M059J (cell line): ENCODE measurements at places on chromosomes 3 and 15.

DNA sequence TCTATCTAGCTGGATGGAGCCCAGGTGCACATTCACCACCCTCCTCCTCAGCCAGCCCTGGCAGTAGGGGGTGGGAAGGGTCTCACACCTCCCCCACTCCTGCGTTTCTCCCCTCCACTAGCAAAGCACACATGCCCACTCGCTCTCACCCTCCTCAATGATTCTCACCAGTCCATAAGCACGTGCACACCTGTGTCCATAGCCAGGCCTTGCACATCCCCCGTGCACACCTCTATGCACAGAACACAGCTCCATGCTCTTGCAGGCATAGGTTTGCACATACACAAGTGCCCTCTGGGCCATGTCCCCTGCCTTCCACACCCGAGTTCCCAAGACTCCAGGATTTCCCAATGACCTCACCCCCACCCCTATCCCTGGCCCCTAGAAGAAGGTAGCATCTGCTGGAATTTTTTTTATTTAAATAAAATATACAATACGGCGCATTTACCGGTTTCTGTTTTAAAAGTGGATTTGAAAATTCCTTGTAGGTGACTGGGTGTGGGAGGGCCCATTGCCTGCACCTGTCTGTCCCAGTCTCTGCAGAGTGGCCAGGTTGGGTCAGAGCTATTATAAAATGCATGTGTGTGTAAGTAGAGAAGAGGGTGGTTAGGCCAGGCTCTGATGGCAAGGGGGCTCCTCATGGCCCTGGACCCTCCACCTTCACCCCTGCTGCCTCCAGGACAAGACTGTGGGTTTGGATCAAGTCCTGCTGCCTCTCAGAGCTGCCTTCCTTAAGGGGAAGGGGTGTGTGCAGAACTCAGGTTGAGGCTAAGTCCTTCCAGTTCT lies 49.1 kb downstream of the HCN4 start:
- no peak for DNase-seq

DNA sequence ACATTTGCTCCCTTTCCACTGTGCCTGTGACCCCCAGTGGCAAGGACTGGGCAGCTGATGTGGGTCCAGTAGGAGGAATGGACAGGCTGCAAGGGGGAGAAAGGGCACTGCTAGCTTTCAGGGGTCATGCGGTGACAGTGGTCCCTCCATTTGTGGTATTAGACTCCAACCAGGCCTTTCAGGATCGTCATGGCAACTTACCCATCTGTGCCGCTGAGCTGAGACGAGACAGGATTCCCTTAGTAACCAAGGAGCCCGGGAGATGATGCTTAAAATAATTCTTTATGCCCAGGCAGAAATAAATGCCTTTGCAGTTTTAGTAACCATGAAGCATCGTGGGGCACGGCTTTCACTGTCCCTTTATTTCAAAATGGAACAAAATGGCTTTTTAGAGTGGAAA lies 15.9 kb upstream of the MRPL3 start:
- DNase-seq = no peak

DNA sequence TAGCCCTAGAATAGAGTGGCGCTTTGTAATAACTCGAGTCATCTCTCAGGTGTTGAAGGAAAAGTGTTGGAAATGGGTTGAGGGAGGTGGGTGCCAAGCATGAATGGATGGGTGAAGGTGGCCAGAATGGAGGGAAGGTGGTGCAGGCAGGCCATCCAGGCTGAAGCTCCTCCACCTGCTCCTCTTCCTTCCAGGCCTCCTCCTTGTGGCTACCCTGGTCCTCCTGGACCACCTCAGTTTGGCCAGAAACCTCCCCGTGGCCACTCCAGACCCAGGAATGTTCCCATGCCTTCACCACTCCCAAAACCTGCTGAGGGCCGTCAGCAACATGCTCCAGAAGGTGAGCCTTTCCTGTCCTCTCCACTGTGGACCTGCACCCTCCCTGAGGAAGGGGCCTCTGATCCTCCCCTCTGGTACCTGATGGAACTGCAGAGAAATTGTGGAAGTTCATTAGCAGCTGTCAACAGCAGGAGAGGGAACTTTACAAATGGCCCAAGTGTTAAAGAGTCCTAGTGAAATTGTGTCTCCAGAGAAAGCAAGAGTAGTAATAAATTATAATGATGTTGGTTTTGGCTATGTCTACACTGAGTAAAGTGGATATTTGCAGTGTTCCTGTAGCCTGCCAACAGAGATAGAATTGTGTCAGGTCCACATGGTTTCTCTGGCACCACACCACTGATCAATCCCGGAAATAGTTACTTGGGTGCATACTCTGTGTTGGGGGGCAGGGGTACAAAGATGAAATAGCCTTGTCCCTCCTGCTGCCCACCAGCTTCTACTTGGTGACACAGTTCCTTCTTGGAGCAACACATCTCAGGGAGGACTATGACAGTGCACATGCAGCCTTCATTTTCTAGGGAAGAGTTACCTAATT lies 1.6 kb downstream of the IL12A start:
- DNase-seq = no peak

GRCh38 chr15:70932397-70932796 lies 39.8 kb downstream of the LRRC49 start:
- no peak for DNase-seq

- peak; percentile 23 for DNase-seq
Observed at GRCh38 chr3:185199206-185199605, 46.3 kb upstream of the C3orf70 start.

DNA sequence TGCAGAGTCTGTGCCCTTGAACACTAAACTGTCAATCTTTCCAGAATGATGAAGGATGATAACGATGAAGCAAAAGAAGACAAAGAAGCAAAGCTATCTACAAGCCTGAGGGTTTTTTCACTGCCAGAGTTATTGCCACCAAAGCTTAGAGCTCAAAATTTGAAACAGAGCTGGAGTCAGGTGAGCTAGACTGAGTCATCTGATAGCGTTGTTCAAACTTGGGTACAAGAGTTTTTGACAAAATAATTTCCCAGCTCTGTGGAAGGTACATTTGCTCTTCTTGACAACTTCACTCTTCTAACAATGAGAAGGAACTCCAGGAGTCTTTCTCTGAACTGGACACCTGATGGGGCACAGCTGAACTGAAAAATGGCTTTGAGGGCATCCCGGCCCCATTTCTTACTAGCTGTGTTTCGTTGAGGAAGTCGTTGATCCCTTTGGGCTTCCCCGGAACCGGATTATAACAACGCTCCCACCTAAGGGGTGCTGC lies 715 bp downstream of the MCCC1 start:
- peak; percentile 29 for DNase-seq

DNA sequence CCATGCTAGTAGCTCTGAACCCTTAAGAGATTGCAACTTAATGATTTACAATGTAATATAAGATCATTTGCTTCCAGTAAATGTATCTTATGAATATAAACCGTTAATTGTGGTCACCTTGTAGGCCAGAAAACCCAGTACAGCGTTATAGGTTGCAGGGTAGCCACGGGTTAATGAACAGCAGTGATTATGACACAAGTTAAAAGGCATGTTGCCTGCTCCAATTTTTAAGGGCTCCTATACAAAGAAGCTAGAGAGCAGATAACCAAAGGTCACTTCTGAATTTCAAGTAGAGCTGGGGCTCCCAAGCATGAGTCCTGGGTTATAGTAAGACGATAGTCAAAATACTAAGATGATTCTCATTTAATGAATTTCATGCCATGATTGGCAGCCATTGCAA lies 13.5 kb downstream of the GUCA1C start:
- DNase-seq = peak; percentile 27

DNA sequence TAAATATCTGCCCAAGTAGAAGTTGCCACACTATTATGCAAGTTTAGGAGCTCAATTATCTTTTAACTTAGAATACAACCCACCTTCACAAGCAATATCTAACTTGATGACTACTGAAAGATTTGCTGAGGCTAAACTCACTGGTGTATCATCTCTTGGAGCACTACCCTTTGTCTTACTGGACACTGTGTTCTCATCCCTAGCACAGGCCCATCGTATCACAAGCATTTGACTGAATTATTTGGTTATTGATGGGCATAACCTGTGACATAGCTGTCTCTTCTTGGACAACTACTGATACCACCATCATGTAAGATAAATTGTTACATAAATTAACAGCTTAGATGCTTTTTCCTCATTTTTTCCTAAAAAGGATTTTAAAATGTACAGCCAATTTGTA lies 216.2 kb upstream of the THBS1 start:
- DNase-seq = peak; percentile 15

DNA sequence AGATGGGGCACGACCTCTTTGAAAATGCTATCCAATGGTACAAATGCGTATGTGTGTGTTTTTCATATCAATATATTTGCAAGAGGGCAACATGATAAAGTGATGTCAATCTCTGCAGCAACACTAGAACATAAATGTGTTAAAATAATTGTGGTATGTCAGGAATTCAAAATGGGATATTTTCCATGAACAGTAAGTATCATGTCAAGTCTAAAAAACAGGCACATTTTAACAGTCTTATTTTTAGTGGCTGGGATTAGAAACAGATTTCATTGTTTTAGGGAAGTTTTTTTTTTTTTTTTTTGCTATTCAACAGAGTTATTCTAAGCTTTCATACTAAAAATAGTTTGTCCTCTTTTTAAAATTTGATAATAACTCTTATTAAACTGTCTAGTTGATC lies 209.8 kb downstream of the GAP43 start:
- DNase-seq = no peak

- no peak for DNase-seq
Observed at GRCh38 chr15:56467616-56468015, 2.7 kb upstream of the MNS1 start.
